ENCODE measurements at places on chromosomes 4 and X. TPM values are rescaled to one million over a fixed set of nuclear protein-coding genes. Genes with fewer than 3 reads are reported as not detected.
A peak's percentile ranks its signal among the peaks of the same experiment; 100 is the strongest.

Gene TMSB15C
- total RNA-seq, result 2.3 TPM

Gene AADAT
- total RNA-seq, result 10.3 TPM

Gene HSFX1
- total RNA-seq, result 0.75 TPM

Gene SEPTIN6
- total RNA-seq, result 24.7 TPM

Gene SYTL4
- total RNA-seq, result 3.3 TPM

Gene TMPRSS11B
- 0.27 TPM for total RNA-seq

Gene SULT1B1
- total RNA-seq, result 0.11 TPM

Gene ARMCX1
- 17.9 TPM for total RNA-seq

Gene PPBP
- not detected for total RNA-seq

Gene NSG1
- total RNA-seq, result 10.6 TPM

Gene MAGEA1
- total RNA-seq, result not detected

Gene SERTM2
- total RNA-seq, result 0.23 TPM

Gene FGB
- total RNA-seq, result 2.8 TPM

Gene SLC10A3
- 27.3 TPM for total RNA-seq

Gene LRAT
- total RNA-seq, result 0.50 TPM

Gene ZNF141
- 8.4 TPM for total RNA-seq

Gene SPATA4
- 0.46 TPM for total RNA-seq

Gene ETDA
- not detected for total RNA-seq

DNA sequence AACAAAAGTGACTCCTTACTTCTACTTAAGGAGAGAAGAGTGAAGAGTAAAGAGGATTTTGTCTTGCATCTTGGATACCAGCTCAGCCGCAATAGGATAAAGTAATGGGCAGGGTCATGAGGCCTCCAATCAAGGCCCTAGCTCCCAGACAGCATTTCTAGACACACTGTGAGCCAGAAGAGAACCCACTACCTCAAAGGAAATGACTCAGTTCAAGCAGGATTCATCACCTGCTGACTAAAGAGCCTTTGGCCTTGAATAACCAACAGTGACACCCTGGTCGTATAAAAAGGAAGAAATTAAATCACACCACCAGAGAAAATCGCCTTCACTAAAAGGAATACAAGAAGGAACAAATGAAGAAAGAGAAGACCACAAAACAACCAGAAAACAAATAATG, 416.1 kb downstream of the PCDH18 start:
- DNase-seq, result no peak
- no peaks in the 10 kb centered on the region for H3K36me3 ChIP-seq
- H3K27me3 ChIP-seq, result no peaks in the 10 kb centered on the region
- no peak overlapping the region for H3K27ac ChIP-seq
- H3K4me1 ChIP-seq, result no peaks in the 10 kb centered on the region

GRCh38 chrX:30219372-30219771, 4.0 kb downstream of the MAGEB2 start:
- H3K4me1 ChIP-seq, result no peaks in the 10 kb centered on the region
- no peaks in the 10 kb centered on the region for H3K27me3 ChIP-seq
- H3K36me3 ChIP-seq, result no peaks in the 10 kb centered on the region
- DNase-seq, result no peak
- H3K4me3 ChIP-seq, result no peak overlapping the region
- H3K27ac ChIP-seq, result no peak overlapping the region

DNA sequence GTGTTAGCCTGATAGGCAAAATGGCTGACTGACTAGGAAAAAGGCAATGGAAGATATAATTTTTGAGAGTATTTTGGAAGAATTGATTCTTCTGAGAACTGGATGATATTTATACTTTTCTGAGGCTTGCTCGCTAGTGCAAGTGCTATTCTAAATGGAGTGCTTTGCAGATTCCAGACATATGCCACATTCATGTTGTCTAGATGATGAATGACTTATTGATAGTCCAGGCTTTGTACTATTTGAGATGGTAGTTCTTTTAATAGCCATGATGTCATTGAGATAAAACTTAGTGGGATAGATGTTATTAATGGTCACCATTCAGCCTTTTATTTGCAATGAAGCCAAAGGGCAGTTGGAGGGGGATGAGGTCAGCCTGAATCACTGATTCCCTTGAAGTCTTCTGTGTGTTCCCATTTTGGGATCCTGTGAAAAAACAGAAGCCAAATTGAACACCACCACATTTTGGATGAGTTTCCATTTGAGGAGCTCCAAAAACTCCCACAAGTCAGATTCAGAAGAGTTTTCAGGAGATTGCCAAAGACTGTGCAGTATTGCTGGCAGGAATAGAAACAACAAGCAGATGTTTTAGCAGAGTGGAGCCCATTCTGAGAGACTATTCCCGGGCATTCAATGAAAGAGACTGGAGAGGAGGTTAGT, 184.1 kb downstream of the IL1RAPL2 start:
- no peak overlapping the region for H3K4me3 ChIP-seq
- DNase-seq, result peak; percentile 84
- H3K4me1 ChIP-seq, result no peaks in the 10 kb centered on the region
- peak overlapping the region; percentile 2 for H3K27ac ChIP-seq
- H3K36me3 ChIP-seq, result no peaks in the 10 kb centered on the region

- DNase-seq, result no peak
- no peaks in the 10 kb centered on the region for H3K4me1 ChIP-seq
- no peaks in the 10 kb centered on the region for H3K36me3 ChIP-seq
- H3K4me3 ChIP-seq, result no peak overlapping the region
Observed at GRCh38 chr4:34289489-34289888, 1954.8 kb downstream of the ARAP2 start.

GRCh38 chrX:102835504-102836146, 101.4 kb upstream of the RAB40AL start:
- no peak overlapping the region for H3K4me3 ChIP-seq
- H3K36me3 ChIP-seq, result no peaks in the 10 kb centered on the region
- H3K27me3 ChIP-seq, result no peaks in the 10 kb centered on the region
- peaks cover 11% of the 10 kb centered on the region for H3K4me1 ChIP-seq
- no peak overlapping the region for H3K27ac ChIP-seq

DNA sequence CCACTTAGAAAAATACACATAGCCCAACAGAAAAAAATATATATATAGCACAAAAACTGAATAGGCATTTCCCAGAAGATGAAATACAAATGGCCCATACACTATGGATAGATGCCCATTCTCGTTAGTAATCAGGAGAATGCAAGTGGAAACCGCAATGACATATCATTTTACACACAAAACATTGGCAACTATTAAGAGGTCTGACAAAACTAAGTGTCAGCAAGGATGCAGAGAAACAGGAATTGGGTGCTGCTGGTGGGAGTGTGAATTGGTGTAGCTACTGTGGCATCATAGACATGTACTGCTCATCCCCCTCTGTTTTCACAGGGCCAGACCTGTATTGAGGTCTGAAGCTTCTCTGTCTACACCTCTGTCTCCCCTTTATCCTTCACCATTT, 320.0 kb downstream of the IDS start:
- H3K27ac ChIP-seq, result no peak overlapping the region
- H3K27me3 ChIP-seq, result no peaks in the 10 kb centered on the region
- no peak overlapping the region for H3K4me3 ChIP-seq

- no peak overlapping the region for H3K27ac ChIP-seq
- no peak for DNase-seq
- peaks cover 24% of the 10 kb centered on the region for H3K27me3 ChIP-seq
- H3K36me3 ChIP-seq, result no peaks in the 10 kb centered on the region
- H3K4me3 ChIP-seq, result peak overlapping the region; percentile 52
Observed at GRCh38 chrX:11666164-11666563, 444 bp upstream of the ARHGAP6 start.

- DNase-seq, result peak; percentile 91
- no peaks in the 10 kb centered on the region for H3K27me3 ChIP-seq
- H3K4me3 ChIP-seq, result no peak overlapping the region
Observed at GRCh38 chr4:40180356-40180755, 16.5 kb upstream of the RHOH start.

- H3K36me3 ChIP-seq, result no peaks in the 10 kb centered on the region
- peak; percentile 53 for DNase-seq
- no peak overlapping the region for H3K4me3 ChIP-seq
- peaks cover 10% of the 10 kb centered on the region for H3K4me1 ChIP-seq
- no peak overlapping the region for H3K27ac ChIP-seq
Observed at GRCh38 chr4:151202851-151203455, 74.0 kb upstream of the PRSS48 start.

GRCh38 chr4:67765401-67765800, 11.2 kb upstream of the GNRHR start:
- H3K27me3 ChIP-seq, result no peaks in the 10 kb centered on the region
- no peaks in the 10 kb centered on the region for H3K36me3 ChIP-seq
- no peak overlapping the region for H3K27ac ChIP-seq
- no peaks in the 10 kb centered on the region for H3K4me1 ChIP-seq

DNA sequence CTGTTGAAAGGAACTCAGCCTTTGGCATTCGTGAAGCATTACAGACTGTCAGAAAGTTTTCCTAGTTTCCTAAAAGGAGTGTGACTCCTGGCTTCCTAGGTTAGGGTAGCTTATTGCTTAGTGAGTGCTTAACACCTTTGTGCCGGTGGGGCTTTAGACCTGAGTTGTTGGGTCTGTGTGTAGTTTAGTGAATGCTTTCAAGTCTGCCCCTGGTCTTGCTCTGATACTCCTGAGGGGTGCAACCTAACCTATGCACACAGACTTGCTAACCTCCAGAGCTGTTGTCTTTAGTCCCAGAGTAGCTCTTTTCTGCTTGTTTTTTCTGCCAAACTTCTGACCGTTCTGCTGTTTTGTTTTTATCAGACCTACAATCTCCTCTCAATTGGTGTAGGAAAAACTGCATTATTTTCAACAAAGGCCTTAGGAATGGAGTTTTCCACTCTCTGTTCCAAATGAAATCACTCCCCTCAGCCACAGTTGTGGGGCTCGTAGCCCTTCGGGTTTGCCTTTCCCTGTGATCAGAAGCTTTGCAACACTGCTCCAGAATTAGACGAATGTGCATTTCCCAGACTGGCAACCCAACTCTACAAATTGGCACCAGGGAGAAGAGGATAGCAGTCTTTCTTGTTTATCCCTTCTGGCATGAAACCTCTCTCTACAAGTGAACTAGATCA, 1399.1 kb upstream of the PCDH7 start:
- H3K4me1 ChIP-seq, result no peaks in the 10 kb centered on the region
- no peak overlapping the region for H3K4me3 ChIP-seq
- H3K27me3 ChIP-seq, result no peaks in the 10 kb centered on the region
- DNase-seq, result no peak
- no peaks in the 10 kb centered on the region for H3K36me3 ChIP-seq

DNA sequence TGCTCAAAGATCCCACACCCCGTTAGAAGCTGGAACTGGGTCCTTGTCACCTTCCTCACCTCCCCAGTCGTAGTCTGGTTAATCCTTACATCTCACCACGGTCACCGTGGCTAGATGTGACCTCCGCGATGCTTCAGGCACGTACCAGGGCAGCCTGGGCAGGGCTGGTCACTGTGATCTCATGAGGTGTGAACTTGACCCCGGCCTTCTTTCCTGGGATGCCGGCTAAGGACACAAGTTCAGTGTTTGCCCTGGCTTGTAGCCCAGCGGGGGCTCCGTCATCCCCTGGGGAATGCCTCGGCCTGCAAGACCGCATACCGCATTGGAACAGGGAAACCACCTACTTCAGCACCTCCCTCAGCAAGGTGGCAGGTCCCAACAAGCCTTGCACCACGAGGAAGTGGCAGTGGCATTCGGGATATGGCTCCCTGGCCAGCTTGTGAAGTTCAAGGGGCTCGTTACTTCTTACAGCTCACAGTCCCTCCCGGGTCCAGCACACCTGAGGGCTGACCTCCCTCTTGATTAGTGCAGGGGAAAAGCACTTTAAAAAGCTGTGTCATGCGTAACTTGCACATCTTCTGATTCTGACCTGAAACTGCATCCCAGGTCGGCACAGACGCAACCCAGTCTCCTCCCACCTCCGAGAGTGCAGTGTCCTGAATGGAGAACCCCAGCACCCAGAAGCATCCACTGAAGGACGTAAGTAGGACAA, 25.9 kb downstream of the NOP14 start:
- peak overlapping the region; percentile 74 for H3K27ac ChIP-seq
- H3K27me3 ChIP-seq, result no peaks in the 10 kb centered on the region
- H3K4me3 ChIP-seq, result no peak overlapping the region

- no peaks in the 10 kb centered on the region for H3K27me3 ChIP-seq
- no peaks in the 10 kb centered on the region for H3K36me3 ChIP-seq
- no peak overlapping the region for H3K4me3 ChIP-seq
Observed at GRCh38 chr4:112109360-112110058, 35.7 kb upstream of the FAM241A start.

DNA sequence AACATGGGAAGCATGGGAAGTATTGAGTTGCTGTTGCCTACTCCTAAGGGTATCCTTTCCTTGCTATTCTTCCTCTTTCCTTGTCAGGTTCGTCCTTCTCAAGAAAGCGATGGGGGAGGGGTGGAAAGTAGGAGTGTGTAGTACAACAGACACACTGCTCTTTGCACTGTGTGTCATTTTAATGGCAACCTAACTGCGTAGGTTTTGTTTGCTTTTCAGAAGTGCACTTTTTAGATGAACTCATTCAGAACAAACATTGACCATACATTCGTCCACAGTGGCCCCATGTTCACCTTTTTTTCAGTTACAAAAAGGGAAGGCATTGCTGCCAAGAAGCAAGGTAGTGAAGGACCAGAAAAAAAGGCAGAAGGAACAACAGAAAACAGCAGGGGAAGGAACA, 10.2 kb upstream of the YIPF6 start:
- no peaks in the 10 kb centered on the region for H3K27me3 ChIP-seq
- H3K36me3 ChIP-seq, result no peaks in the 10 kb centered on the region
- H3K4me3 ChIP-seq, result no peak overlapping the region
- H3K4me1 ChIP-seq, result no peaks in the 10 kb centered on the region
- DNase-seq, result no peak

DNA sequence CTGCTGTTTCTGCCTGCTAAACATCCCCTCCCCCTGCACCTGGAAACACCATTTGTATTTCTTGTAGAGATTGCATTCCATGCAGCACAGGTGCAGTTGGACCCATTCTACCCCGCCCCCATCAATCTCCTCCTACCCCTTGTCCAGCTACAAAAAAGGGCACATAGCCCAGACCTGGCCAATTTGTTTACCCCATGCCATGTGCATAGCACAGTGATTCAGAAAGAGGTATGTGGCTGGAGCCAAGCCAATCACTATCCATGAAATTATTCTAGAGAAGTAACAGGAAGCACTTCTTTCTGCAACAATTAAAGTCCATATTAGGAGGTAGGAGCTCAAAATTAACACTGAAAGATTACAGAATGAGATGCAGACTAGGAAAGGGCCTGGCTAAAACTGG, 20.2 kb upstream of the TMEM184C start:
- DNase-seq, result peak; percentile 86
- H3K27ac ChIP-seq, result peak overlapping the region; percentile 53
- no peaks in the 10 kb centered on the region for H3K36me3 ChIP-seq
- peaks cover 18% of the 10 kb centered on the region for H3K4me1 ChIP-seq
- H3K27me3 ChIP-seq, result no peaks in the 10 kb centered on the region
- peak overlapping the region; percentile 30 for H3K4me3 ChIP-seq

GRCh38 chrX:69807400-69807799, 191.5 kb downstream of the EDA start:
- H3K36me3 ChIP-seq, result no peaks in the 10 kb centered on the region
- no peaks in the 10 kb centered on the region for H3K4me1 ChIP-seq
- no peaks in the 10 kb centered on the region for H3K27me3 ChIP-seq
- H3K27ac ChIP-seq, result no peak overlapping the region
- H3K4me3 ChIP-seq, result no peak overlapping the region
- DNase-seq, result no peak

- H3K27me3 ChIP-seq, result no peaks in the 10 kb centered on the region
- H3K27ac ChIP-seq, result peak overlapping the region; percentile 34
- peak; percentile 21 for DNase-seq
Observed at GRCh38 chr4:156676116-156676851, 295.3 kb downstream of the PDGFC start.

Measured in astrocyte (in vitro differentiated cells and primary cell).